ENCODE measurements at places on chromosomes 6 and 20.

DNA sequence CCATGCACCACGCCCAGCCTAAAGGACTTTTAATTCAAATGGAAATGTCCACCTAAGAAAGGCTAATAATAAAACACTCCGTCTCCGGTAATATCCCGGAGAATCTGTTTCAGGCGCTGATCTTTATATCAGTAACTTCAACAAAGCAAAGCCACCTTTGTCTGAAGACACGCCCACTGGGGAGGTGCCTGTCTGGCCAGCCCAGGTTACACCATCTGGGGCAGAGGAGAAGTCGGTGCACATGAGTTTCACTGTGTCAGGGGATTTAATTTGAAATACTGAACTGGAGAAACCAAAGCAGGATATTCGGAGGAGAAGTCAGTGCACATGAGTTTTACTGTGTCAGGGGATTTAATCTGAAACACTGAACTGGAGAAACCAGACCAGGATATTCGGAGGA, 9.4 kb downstream of the SERPINB6 start:
- no peak for DNase-seq

- no peak for DNase-seq
Observed at GRCh38 chr6:153084393-153084792, 46.7 kb downstream of the RGS17 start.

DNA sequence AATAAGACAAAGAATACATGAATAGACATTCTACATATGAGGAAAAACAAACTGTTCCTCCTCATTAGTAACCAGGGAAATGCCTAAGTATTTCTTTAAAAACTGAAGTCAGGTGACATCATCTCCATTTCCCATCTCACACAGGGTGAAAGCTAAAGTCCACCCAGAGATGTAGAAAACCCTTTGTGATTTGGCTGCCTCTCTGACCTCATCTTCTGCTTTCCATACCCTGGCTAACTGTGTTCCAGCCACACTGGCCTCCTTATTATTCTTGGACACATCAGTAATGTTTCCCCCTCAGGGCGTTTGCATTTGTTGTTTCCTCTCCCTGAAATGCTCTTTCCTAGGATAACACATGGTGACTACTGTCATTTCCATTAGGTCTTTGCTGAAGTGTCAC, 40.4 kb downstream of the ESF1 start:
- no peak for DNase-seq

DNA sequence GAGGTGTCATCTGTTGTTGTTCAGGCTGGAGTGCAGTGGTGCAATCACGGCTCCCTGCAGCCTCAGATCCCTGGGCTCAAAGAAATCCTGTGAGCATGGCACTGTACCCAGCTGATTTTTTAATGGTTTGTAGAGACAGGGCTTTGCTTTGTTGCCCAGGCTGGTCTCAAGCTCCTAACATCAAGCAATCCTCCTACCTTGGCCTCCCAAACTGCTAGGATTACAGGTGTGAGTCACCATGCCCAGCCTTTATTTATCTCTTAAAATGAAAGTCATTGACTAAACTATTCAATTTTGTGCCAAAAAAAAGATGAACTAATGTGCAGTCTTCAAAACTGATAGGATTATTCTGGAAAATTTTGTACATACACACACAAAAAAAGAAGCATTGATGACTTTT, 38.8 kb upstream of the UNC93A start:
- no peak for DNase-seq

DNA sequence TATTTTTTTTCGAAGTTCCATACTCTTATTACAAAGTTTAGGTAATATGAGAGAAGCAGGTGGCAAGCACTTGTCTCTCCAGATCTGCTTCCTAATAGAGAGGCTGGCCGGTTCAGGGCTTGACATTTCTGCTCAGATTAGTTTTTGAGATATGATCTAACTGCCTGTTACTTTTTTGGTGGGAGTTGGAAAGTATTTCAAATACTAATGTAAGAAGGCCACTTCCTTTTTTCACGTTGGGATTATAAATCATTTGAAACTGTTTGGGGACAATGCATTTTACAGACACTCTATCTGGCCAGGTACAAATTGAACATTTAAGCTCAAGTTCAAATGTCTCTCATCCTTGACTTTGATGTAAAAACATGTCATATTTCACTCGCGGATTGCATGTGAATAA, 222.1 kb upstream of the SULF2 start:
- no peak for DNase-seq

DNA sequence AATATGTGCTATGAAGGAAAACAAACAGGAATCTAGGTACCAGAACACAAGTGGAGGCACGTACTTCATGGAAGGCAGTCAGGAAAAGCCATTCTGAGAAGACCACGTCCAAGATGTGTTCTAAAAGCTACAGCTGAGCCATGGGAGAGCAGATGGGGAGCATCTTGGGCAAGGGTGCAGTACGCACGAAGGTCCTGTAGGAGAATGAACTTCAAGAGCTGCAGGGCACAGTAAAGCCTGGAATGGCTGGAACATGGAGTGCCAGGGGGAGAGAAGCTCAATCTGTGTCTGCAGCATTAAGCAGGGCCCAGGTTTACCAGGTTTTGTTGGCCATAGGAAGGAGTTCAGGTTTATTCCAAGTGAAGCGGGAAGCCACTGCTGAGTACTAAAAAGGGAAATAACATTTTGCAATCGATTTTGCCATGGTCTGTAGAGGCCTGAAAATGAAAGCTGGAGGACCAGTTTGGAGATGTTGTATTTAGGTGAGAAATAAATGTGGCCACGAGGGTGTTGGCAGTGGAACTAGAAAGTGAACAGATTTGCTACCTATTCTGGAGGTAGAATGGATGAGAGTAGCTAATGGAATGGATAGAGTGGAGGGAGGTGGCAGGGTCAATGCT, 29.9 kb downstream of the ADTRP start:
- no peak for DNase-seq

DNA sequence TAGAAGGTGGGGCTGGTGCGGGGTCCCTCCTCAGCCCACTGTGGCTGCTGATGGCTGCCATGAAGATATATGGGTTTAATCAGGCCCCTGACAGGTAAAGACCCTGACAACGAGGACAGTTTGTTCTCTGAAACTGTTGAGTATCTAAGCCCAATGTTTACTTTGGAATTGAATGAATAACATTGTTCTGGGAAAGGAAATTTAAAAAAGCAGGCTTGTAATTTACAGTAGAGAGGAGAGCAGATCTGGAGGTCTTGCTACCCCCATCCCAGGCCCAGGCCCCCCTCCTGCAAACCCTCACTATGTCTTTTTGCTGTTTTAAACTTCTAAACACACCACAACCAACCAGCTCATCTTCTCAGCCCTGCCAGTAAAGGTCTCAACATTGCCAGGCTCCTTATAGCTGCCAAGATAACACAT, 171.3 kb downstream of the CDC5L start:
- DNase-seq = no peak

DNA sequence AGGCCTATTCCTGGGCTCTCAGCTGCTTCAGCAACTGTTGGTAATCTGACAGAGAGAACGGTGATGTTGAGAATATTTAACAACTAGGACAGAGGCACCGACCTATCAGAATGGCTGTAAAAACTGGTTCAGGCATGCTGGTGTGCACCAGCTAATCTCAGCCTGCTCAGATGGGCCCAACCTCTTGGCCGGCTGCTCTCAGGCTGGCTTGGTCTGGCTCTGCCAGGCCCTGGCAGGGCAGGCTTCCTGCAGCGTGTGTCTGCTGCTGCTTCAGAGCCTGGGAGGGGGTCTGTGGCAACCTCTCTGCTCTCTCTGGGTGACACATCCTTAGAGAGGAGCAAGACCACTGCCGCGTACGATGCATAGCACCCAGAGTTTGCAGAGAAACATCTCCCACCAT, 4.8 kb downstream of the SLC2A12 start:
- no peak for DNase-seq

Data from NCI-H1694 treated with DMSO at 0.1 percent for 48 hours (cell line).